K562 (cell line): ENCODE measurements at places on chromosomes 7 and 10.

GRCh38 chr10:14454206-14454605 lies 123.5 kb upstream of the FRMD4A start:
- DNase-seq: no peak

DNA sequence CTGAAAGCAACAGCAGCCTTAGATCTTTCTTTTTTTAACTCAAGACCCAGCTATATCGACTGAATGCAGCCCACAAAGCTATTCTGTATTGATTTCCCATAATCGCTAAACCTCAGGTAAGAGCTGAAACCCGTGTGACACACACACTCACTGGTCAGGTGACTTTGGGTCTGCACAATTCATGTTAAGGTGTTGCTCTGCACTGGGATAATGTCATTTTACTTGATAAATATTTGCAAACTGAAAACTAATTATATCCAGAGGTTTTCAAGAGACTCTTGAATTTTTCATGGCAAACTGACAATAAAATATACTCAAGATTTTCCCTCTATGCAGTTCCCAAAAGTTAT lies 33.1 kb downstream of the SCRN1 start:
- DNase-seq: no peak

DNA sequence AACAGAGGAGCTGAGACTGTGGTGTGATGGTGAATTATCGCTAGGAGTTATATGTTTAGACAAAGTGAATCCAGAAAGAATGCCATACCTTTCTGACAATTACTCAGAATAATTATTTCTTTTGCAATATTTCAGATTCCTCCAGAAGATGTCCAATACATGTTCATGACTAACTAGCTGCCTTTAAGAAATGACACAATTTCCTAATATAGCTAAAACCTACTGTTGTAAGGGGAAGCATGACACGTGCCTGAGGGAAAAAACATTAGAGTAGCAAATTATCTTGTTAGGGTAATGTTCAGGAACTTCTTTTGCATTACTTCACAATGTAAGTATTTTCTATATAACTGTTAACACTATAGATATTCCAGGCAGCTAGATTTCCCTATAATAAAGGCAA lies 150.3 kb downstream of the COL28A1 start:
- DNase-seq: no peak

GRCh38 chr10:94005050-94005449 lies 11.3 kb downstream of the PLCE1 start:
- DNase-seq: no peak

- no peak for DNase-seq
Observed at GRCh38 chr10:88408096-88408495, 175.0 kb downstream of the RNLS start.

- no peak for DNase-seq
Observed at GRCh38 chr10:128461991-128462390, 335.8 kb upstream of the MKI67 start.

DNA sequence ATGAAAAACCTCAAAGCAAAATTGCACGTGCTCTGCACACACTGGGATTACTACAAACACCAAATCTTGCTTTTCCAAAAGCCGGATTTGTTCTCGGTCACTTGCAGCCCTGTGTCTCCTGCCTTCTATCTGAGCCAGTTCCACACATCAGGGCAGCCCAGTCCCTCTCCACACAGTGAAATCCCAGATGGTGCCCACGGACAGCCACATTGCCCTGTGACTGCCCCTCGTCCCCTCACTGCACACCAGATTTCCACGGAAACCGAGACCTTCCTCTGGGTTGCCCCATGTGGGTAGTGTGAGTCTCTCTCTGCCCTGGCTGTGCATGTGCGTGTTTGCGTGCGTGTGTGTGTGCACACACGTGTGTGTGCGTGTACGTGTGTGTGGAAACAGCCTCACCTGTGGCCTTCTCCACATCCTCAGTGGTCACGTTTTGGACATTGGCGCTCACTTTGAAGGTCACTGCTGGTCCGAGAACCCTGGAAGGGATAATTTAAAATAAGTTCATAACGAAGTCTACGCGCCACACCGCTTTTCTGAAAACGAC lies 506.7 kb downstream of the PTPRN2 start:
- DNase-seq: no peak

- no peak for DNase-seq
Observed at GRCh38 chr7:70797109-70797514, 334.8 kb upstream of the GALNT17 start.

GRCh38 chr7:18727115-18727870 lies 231.7 kb downstream of the HDAC9 start:
- no peak for DNase-seq

- DNase-seq: no peak
Observed at GRCh38 chr10:55144001-55144400, 343.0 kb upstream of the PCDH15 start.

DNA sequence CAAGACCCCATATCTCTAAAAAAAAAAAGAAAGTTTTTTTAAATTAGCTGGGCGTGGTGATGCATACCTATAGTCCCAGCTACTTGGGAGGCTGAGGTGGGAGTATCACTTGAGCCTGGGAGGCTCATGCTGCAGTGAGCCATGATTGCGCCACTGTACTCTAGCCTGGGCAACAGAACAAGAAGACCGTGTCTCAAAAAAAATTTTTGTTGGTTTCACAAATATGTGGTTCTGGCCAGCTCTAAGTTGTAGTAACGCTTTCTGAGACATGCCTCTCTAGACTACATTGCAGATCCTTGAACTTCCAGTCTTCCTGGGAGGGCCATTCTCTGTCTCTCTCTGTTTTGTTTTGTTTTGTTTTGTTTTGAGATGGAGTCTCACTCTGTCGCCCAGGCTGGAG lies 24.6 kb upstream of the RHBDD2 start:
- no peak for DNase-seq

- DNase-seq: peak; percentile 89
Observed at GRCh38 chr7:22350466-22351328, 6.3 kb downstream of the RAPGEF5 start.

DNA sequence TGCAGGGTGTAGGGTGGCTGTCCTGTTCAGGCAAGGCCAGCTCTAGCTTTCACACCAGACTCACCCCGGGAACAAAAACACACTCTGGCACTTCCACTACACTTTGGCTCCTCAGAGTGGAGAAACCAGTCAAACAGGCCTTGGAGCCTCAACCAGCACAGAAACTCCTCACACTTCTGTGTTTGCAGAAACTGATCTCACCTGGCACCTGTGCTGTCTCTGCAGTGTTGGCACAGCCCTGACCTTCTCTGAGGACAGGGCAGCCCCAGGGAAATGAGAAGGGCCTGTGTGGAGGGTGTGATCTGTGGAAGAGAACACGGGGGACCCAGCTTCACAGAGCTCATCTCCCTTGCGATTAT lies 4.1 kb upstream of the CALML5 start:
- no peak for DNase-seq

DNA sequence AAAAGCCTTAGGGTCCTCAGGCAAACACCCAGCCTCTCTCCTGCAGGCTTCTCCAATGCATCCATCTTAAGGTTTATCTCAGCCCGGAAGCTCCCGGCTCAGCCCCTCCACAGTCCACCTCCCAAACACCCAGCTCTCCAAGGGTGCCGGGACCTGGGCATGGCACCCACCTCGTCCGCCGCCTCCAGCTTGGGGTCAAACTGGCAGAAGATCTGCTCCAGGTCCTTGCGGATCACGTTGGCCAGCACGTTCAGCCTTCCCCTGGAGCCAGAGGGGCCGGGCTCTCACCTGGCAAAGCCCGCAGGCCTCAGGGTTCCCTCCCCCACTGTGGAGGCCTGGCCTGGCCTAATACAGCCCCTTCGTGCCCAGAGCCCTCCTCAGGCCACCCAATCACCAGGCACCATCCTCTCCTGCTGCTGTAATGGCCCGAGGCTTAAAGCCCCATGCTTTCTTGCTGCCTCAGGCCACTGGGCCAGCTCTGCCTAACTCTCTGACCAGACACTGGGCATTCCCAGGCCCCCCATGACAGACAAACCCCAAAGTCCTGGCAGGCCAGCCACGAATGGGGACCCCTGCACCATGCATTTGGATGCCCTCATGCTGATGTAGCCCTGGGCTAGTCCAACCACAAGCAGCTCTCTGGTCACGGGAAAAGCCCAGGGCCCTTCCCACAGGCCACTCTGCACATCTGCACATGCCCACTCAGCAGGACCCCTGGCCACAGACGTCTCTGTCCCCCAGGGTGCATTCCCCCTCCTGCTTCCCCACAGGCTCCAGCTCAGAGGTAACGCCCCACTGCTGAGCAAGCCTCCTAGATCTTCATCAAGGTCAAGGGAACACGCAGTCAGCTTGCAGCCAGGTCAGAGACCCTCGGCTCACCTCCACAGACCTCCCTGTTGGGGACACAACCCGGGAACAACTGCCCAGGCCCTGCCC lies 12.3 kb downstream of the OGDHL start:
- DNase-seq: no peak

- peak; percentile 37 for DNase-seq
Observed at GRCh38 chr10:61682323-61682722, 19.6 kb downstream of the CABCOCO1 start.

DNA sequence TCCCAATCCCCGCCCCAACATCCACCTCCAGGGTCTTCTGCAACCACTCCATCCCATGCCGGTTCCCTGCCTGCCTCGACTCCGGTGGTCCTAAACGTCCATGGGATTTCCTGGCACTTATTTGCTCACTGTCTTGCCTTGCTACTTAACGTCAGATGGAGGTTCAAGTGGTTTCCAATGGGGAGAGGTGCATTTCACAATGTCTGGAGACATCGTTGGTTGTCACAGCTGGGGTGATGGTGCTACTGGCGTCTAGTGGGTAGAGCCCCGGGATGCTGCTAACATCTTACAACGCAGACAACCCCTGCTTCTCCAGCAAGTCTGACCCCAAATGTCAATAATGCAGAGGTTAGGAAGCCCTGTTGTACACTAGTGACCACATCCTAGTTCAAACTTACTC lies 82.9 kb upstream of the ANLN start:
- DNase-seq: no peak

DNA sequence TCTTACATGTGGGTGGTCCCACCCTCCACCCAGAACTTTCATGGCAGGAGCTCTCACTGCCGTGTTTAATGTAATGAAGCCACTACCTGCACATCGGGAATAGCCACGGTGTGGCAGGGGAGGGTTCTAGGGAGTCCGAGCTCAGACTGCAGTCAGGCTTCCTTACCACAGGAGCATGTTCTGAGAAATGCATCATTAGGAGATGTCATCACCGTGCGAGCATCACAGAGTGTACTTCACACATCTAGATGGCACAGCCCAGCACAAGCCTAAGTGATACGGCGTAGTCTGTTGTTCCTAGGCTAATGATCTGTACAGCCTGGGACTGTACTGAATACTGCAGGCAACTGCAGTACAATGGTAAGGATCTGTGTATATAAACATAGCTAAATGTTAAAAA lies 153.0 kb upstream of the LANCL2 start:
- DNase-seq: no peak

DNA sequence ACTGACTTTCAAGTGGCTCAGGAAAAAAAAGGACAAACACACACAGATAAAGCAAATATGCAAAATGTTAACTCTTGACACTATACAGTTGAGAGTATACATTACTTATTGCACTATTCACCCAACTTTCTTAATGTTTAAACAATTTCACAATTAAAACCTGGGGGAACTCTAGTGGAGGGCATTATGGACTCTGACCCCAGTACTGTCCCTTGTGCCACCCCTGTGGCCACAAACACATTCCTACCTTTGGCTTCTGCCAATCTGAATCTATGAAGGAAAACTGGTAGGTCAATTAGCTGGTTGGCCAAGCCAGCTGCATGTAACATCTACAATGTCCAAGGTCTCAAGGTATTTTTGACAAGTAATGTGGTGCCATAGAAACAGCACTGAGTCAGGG lies 7.5 kb upstream of the FGFR2 start:
- no peak for DNase-seq

DNA sequence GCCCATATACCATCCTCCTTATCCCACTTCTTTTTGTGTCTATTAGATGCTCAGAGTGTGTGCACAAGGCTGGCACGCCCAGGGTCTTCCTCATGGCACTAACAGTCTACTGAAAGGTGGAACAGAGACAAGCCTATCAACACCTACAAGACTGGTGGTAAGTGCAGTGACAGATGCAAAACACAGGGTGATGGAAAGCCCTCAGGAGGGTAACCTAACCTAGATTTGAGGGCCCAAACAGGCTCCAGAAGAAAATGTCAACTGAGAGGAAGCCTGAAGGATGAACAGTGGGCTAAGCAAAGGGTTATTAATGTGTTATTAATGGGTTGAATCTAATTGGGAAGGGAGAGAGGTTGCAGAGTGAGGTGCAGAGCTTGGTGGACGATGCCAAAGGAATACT lies 1.2 kb upstream of the FAS start:
- no peak for DNase-seq

DNA sequence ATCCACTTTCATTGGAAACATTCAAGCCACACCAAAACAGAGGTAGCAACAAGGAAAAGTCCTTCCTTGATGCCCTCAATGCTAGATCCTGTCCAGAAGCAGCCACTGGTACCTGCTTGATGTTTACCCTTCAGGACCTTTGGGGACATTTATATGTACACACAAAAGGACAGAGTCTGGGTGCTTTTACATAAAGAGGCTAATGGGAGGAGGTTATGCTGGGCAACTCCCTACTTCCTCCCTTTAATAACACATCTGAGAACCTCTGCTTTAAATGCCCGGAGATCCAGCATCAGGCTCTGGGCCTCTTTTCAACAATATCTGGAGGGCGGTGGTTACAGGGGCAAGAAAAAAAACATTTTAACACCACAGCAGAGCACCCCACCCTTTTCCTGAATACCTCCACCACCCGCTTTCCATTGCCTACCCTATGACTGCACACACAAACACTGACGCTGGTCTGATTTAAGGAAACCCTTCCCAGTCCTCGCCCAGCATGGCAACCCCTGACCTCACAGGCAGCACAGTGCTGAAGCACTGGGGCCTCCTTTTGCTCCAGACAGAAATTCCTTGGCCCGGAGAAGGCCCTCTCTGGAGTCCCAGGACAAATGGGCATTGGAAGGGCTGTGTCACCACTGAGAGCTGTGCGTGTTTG lies 39.3 kb upstream of the DUSP5 start:
- DNase-seq: no peak

DNA sequence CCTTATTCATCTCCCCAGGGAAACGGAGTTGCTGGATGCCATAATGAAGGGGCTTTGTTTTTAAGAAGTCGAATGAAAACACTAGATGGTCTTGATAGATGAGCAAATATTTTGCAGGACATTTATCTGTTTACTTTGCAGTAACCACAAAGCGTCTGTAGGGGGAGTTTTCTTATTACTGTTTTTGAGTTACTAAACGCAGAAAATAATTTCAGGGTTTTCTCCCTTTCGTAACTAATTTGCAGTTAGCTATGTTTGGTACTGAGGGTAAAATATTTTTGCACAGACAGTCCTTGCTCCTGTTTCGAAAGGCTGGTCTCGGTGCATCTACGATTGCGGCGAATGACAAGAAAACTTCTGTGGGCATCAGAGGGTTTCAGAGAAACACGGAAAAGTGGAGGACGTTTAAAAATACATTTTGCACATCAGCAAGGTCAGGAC lies 505.6 kb upstream of the MKI67 start:
- DNase-seq: peak; percentile 30
